Stimulated activated CD4-positive, alpha-beta T cell treated with anti-CD3 and anti-CD28 coated beads, Interleukin-4, amount 100 ng/mL, for 4 hours (primary cell): ENCODE measurements at places on chromosomes 3 and 15.

DNA sequence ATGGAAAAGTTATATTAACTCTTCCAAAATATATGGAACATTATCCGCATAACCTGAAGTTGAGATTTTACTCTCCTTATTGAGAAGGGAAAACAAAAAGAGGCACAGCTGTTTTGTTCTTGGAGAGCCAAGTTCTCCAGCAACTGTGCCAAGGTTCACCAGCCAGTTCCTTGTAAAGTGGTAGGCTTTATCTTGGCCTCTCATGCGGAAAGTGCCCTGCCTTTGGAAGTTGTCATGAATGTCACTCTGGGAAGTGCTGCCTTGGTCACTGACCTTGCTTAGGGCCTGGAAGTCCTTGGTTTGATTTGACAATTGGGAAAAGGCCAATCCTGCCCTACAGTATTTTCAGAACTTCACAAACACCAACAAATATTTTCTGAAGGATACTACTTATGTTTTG is 44.2 kb upstream of the THRB start:
- DNase-seq, result no peak

GRCh38 chr3:188219147-188219546 is 65.2 kb downstream of the LPP start:
- no peak for DNase-seq

GRCh38 chr15:66595931-66596545 is 30.2 kb upstream of the LCTL start:
- no peak for DNase-seq

DNA sequence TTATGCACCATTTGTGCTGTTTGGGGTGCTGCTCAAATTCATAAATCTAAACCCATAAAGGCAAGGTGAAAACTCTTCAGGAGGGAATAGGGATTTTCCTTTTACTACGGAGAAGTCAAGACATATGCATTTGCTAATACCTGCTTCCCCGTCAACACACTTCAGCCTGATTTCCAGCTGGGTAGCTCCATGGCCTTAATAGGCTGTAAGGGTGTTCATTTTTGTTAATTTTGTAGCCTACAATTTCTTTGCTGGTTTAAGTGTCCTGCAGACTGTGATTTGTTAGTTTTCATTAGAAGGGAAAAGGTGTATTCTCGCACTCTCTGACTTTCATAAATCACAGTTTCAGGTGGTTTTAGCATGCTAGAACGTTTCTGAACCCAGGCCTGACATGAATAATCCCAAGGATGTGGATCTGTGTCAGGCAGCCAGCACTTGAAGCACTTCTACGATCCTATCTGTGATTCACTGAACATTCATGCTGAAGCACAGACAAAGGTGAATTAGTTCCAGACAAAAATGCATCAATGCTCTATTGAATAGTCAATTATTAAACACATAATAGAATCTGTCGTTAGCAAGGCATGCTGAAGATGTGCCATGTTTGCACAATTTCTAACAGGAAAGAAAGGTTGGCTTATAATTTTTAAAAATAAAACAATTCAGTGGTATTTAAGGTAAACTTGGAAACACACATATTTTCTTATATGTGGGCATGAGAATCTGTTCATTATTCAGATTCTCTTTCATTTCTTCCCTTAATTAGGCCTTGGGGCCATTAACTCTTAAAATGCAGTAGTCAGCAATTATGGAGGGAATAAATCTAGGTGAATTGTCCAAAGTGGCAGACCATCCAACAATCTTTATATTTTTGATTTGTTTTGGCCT is 17.9 kb upstream of the NMNAT3 start:
- DNase-seq, result no peak

DNA sequence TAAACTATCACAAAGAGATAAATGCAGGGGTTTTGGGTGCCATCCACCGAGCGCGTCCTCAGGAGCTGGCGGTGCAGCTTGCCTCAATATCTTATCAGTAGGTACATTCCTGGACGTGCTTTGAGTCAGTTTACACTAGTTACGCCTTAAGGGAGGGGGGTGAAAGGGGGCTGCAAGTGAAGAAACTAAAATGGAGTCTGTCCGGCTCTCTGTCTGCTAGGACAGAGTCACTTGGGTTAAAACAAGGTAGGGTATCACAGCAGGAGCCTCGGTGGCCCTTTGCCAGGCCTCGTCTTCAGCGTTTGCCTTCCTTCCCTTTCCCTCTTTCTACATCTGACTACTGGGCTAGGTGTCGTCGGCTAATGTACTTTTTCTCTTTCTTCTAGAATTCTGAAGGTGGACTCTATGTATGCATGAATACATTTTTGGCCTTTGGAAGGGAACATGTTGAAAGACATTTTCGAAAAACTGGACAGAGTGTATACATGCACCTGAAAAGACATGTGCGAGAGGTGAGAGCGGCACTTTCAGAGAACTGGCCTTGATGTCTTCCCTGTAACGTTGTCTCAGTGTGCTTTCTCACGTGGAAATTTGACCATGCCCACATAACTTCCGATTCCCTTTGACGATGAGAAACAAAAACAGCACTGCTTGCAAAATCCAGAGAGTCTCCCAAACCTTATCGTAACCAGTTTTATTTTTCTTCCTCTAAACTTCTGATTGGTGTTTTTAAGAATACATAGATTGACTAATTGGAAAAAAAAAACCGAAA is 28.8 kb downstream of the USP13 start:
- no peak for DNase-seq

GRCh38 chr3:193620650-193621049 is 27.6 kb downstream of the OPA1 start:
- no peak for DNase-seq

DNA sequence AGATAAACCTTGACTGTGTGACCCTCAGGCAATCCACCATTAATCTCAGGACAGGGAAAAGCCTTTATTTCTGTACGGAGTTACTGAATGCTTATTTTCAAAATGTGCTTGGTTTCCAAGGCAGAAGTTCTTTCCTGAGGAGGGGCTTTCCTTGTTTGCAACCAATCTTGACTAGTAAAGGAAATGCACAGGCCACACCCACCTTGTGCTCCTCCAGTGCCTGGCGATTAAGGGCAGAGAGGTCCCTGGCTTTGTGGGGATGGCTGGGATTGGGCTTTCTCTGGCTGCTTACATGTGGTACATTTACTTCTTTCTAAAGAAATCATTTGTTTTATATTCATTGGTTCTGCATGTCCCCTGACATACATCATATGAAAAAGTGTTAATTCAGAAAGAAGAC is 47.8 kb downstream of the ZNF621 start:
- DNase-seq, result no peak

DNA sequence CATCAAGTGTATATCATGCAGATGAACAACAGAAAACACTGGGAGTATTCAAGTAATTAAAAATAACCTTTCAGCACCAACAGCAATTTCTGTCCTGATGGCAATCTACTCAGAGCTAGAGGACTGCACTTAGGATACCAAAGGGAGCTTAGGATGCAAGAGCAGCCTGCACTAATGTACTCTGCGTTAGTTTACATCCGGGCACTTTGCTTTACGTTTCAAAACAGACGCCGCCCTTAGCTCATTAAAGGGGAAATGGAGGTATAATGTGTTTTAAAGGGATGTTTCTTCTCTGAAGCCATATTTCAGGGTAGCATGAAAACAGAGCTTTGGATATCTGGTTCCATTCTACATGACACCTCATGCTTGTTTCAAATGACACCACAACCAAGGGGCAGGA is 14.0 kb upstream of the B3GNT5 start:
- DNase-seq, result no peak
